ENCODE measurements at places on chromosomes 3 and 15.

- DNase-seq, result no peak
Measured at GRCh38 chr3:86987421-86987715, 3.6 kb downstream of the VGLL3 start.

- no peak for DNase-seq
Measured at GRCh38 chr15:65329984-65330735, 25.7 kb downstream of the RNU5B-1 start.

GRCh38 chr3:153706706-153707105 is 414.5 kb upstream of the ARHGEF26 start:
- DNase-seq, result no peak

- no peak for DNase-seq
Measured at GRCh38 chr3:27174530-27174929, 194.7 kb downstream of the NEK10 start.

DNA sequence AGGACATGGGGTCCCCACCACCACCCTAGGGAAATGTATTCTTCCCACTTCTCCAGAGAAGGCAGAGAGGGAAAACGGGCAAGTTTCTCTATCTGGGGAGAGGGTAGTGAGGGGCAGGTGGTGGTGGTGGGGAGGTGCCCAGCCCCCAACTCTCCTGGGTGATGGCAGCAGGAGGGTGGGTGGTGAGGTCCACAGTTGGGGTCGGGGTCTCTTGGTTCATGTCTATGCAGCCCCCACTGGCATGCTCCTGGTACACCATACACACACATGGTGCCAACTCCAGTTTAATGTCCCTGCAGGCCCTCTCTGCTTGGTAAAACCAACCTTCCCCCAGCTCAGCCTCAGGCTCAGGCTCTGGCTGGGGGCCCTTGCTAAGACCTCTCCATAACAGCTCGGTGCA is 254.5 kb upstream of the LYSMD4 start:
- DNase-seq, result no peak

DNA sequence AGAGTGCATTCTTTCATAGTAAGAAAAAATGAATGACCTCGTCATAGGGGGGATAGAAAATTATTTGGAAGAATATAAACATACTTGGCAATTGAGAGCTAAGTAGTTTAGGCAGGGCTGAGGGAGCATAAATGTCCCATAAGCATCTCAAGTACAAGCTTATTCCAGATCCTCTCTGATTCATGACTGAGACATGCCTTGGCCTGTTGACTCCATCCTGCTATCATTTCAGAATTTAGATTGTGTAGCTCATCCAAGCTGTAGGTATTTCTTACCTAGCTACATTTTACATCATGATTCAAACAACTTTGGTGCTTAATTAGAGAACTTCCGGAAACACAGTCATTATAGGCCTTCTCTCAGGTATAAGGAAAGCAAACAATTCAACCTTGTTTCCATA is 12.3 kb downstream of the POGLUT1 start:
- no peak for DNase-seq

DNA sequence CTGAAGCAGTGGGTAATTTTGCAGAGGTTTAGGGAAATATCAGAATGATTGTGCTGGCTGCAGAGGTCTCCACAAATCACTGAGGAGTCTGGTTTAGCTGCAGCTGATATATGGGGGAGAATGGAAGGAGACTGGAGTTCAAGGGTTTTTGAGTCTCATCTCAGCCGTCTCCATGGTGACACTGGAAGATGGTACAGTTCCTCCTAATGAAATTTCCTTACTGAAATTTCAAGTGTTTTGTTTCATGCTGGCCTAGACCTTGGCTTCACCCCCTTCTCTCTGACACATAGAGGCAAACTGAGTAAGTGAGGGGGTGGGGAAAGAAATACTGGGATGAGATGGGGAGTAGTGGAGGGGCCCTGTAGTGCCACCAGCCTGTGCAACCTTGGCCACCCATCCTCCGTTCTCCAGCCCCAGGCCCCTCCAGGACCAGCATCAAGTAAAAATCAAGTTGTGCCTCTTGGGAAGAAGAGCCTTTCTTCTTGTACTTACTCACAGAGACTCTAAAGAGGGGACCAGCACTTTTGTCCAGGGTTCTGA is 17.8 kb upstream of the MORF4L1 start:
- no peak for DNase-seq

GRCh38 chr3:13462125-13462629 is 17.9 kb upstream of the HDAC11 start:
- no peak for DNase-seq

DNA sequence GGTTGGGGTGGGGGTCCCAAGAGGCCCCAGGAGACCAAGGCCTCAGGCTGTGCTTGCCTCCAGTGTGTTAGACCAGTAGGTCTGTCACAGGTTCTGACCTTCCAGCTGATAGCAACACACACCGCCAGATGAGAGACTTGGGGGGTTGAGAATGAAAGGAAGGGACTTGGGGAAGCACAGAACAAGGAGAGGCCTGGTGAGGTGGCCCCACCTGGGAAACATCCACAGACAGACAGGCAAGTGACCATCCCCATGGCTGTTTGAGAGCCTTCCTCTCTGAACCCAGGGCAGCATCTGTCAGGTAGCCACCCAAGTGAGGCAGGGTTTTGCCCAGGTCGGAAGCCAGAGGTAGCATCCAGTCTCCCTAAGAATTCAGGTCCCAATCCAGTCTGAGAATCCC is 35.0 kb upstream of the VPS8 start:
- DNase-seq, result no peak

- no peak for DNase-seq
Measured at GRCh38 chr3:175485436-175485835, 626.3 kb downstream of the NAALADL2 start.

DNA sequence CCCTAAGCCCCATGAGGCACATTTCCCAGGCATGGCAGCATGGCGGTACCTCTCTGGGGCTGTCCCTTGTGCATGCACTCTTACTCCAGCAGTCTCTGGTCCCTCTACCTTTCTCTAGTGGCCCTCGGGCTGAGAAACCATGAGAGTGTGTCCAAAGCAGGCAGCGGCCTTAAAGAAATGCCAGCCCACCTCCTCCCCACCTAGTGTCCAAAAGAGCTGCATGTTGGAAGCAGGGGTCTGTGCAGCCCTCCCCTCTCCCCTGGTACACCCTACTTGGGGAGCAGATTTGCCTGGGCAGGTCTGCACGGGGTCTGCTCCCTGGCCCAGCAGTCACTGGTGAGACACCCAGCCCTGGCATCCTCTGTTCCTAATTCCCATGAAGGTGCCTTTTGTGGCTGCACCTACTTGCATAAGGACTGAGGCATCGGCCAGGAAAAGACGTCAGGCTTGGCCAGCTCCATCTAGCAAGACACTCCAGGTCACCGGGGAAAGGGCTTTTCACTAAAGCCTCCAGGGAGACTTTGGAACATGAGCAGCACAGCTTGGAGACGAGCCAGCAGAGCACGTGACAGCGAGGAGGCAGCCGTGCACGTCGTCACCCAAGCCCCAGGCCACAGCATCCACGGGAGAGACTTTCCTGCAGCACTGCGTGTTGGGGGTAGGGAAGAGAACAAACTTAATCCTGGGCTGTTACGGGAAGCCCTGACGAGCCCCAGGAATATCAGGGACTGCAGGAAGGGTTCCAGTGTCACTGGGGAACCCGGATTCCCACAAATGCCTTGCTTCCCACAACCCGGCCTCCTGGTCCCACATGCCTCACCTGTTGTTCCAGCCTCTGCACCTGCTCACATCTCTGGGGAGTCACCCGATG is 38.8 kb downstream of the TM2D3 start:
- DNase-seq, result no peak

DNA sequence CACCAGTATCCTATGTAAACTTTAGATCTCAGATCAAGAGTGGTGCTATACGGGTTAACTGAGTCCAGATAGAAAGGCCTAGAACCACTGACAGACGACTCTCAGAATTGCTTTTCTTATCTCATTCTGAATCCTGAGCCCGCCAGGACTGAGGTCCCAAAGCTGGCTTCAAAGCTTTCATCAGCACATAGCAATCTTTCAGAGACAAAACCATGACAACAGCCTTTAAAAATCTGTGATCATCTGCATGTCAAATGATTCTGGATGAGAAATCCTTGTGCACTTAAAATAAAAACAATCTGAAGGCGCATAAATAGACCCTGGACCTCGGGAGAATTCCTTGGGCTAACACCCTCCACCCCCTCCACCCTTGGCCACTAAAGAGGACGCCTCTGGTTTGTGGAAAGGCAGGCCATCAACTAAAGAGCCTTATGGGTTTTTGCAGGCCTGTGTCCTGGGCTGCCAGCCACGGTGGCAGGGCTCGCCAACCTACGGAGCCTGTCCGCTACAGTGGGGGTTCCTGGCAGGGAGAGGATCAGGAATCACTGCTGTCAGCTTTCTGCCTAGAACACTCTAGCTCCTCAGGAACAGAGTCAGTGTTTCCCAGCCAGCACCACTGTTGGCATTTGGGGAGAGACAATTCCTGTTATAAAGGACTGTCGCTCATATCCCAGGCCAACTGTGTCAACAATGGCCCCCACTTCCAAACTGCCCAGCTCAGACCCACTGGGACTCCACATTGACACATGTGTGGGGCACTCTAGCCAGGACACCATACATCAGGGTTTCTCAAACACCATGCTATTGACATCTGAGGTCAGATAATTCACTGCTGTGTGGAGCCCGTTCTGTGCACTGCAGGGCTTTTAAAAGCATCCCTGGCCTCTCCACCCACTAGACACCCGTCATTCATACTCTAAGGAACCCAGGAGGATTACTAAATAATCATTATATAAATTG is 20.2 kb downstream of the TLE3 start:
- DNase-seq, result no peak

- no peak for DNase-seq
Measured at GRCh38 chr3:123395235-123395634, 53.7 kb downstream of the ADCY5 start.

All from Jurkat, Clone E6-1 (cell line).